Activated CD4-positive, alpha-beta T cell treated with anti-CD3 and anti-CD28 coated beads, Interleukin-2, amount 50 U/mL, for 24 hours (primary cell): ENCODE measurements at places on chromosomes 13 and 19.

GRCh38 chr19:48487948-48488347 is 18.8 kb downstream of the CYTH2 start:
- no peak for DNase-seq

- no peak for DNase-seq
Observed at GRCh38 chr13:110425444-110425780, 118.3 kb downstream of the COL4A2 start.

- DNase-seq = no peak
Observed at GRCh38 chr13:83340170-83340569, 542.1 kb downstream of the SLITRK1 start.

- no peak for DNase-seq
Observed at GRCh38 chr13:111534751-111535522, 214.5 kb downstream of the TEX29 start.

DNA sequence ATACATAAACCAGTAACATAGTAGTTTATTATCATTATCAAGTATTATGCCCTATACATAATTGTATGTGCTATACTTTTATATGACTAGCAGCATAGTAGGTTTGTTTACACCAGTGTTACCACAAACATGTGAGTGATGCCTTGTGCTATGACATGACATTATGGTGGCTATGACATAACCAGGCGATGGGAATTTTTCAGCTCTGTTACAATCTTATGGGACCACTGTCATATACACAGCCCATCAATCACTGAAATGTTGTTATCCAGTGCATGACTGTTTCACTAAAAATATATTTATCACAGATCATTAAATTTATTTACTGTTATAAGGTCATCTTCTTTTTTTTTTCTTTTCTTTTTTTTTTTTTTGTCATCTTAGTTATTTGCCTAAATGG is 674.5 kb downstream of the PCDH17 start:
- DNase-seq = no peak

- no peak for DNase-seq
Observed at GRCh38 chr19:10379880-10380312, 476 bp downstream of the TYK2 start.

DNA sequence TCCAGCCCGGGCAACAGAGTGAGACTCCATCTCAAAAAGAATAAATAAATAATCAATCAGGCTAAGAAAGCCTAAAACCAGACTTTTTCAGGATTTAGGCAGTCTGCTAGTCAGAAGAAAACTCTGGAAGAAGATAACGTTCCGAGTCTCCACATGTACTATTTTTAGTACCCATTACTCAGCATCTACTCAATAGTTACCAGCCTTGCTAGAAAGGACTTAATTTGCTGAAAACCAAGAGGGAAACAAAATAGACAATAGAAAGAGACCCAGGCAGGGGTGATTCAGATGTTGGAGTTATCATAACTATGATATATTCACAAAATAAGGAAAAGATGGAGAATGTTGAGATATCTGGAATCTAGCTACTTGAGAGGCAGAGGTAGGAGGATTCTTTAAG is 3.6 kb upstream of the LIN7B start:
- DNase-seq = no peak

- DNase-seq = no peak
Observed at GRCh38 chr19:43457809-43458208, 7.6 kb downstream of the LYPD3 start.

GRCh38 chr13:45325806-45326205 is 15.2 kb downstream of the TPT1 start:
- DNase-seq = no peak
